ENCODE measurements at places on chromosomes 12 and 14.

DNA sequence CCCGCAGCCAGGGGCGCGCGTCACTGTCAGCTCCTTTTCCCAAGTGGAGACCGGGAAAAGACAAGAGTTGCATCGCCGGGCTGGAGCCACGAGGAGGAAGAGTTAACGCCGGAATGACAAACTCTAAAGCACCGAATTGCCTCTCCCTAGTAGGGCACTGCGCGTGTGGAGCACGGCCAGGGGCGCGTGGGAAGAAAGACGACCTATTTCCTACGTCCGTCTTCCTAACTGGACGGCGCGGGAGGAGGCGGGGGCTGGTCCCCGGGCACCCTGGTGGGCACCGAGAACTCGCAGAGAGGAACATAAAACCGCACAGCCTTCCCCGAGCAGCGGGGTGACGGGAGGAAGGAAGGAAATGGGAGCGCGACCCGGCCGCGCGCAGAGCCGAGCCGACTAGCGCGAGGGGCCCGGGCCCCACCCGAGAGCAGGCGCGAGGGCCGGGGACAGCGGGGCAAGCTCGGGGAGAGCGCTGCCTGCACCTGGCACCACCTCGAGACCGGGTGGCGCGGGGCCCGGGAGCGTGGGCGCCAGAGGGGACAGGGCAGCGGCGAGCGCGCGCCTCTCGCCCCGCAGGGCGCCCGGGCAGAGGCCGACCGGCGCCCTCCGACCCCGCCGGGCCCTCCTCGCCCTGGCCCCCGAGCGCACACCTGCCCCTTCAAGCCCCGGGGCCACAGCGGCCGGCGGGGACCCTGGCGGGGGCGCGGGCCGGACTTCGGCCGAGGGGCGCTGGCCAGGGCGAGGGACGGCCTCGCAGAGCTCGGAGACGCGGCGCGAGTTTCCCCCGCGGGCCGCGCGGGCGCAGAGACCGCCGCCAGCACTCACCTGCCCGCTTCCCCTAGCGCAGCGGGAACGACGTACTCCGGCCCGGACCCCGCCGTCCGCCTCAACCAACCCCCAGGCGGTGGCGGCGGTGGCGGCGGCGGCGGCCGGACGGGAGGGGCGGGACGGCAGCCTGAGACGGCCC lies at the start of gene SETD3:
Gene SETD3 (minus strand): TSS at position 954 of the 964 bp plus-strand sequence. CDS start 15,054 bp downstream, outside the sequence.
- no peak for DNase-seq

DNA sequence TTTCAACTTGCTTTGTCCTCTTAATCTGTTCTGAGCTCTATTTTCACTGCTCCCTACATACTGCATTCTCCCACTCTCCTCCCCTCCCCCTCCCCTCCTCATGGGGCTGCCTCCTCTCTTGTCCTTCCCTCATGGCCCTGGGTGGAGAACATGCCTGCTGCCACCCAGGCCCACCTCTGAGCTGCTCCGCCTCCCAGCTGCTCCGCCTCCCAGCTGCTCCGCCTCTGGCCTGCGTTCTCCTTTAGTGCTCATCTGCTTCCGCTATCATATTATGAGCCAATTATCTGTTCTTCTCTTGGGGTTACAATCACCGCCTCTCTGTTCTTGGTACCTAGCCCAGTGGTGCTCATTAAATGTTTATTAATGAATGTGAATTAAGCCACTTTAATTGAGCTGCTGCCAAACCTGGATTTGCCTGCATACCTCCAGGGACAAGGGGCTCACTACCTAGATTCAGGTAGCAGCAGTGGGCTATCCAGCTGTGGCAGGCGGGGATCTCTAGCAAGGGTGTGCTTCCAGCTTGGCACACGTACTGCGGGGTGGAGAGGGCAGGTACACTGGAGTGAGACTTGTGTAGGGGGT lies 32.0 kb upstream of the FAM181A start:
- no peak for DNase-seq

DNA sequence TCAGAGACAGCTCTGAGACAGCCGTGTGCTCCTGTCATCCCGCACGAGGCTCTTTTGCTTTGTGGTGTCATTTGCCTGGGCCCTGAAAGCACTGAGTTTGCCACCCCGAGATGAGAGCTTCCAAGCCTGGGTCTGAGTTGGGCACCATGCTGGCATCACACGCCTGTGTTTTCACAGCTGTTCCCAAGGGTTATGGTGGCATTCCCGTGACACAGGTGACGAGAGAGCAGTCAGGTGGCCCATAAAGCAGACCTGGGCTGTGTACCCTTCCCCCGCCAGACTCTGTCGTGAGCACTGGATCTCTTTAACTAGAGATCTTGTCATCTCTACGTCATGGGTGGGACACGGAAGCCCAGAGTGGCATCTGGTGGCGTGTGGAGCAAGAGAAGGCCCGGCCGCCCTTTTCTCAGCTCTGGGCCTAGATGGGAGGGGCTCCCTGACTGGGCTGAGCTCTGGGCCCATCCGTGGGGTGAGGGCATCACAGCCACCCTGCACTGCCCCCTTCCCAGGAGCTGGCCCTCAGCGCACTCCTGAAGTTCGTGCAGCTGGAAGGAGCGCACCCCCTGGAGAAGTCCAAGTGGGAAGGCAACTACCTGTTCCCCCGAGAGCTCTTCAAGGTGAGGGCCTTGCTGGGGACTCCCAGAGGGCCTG lies 2.6 kb downstream of the NOC4L start:
- DNase-seq, result no peak

DNA sequence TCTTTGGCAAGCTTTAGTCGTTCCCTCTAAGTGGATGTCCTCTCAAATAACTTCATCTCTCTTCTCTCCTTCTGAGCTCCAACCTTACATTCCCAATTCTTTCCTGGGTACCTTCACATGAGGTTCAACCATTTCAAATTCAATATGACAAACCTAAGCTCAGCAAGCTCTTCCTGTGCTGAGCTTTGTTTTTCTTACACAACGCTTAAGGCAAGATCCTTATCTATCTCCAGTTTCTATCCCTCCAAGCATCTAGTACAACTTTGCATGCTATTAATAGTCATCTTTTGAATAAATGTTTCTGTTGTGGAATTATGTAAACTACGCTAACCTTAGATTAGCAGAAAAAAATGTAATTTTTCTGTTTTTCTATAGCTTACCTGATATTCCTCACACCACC lies 63.7 kb upstream of the IFNG-AS1 start:
- no peak for DNase-seq

DNA sequence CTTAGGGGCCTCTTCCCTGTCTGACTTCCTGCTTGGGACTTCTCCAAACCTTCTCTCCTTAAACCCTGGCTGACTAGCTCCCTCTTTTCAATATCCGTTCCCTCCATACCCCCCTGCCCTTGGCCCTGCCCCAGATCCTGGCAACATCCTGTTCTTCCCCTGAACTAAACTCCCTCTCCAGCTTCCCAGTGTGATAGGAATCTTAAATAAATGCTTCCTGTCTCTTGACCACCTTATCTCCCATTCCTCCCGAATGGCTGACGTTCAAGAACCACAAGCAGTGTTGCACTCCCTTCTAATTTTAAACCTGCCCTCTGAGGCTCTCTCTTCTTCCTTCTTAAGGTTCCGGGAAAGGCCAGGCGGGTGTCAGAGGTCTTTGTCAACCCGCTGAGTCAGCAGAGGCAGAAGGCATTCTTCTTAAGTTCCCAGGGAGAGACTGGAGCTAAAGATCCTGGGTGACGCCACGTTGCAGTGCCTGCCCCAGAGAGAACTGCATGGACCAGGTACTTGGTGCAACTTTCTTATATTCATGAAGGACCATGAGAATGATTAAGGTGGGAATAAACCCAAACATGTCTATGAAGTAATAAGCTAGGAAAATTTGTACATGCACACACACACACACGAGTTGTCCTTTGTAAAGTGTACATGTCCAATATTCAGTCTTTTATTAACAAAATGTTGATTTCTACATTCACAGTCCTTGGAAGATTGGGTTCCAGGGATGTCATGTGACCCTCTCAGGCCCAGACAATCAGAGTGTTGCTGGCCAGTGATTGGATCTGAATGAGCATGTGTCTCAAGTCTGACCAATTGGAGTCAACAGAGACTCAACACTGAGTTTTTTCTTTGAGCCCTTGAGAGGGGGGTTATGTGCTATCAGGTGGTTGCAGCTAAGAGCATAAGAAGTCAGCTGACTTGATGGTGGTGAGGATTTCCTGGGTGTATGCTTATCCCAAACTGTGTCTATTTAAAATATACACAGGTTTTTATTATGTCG lies 420.2 kb upstream of the TBX3 start:
- DNase-seq, result no peak

Measured in renal cortex interstitium (tissue), 15 donors.